ENCODE measurements at places on chromosomes 6 and 20.

DNA sequence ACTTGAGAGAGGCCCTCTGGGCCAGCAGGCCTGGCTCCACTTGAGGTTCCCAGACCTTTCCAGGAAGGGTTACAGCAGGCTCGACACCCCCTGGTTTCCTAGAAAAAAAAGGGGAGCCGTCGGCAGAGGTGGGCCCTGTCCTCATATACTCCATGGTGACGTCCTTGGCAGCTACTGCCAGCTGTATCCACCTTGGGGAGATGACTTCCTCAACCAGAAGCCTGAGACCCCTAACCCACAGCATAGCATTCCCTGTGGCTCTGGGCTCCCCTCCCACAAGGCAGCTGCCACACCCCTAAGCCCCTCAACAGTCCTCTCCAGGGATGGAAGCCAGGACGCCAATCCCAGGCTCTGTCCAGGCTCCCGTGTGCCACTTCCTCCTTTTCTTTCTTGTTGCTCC is 294.8 kb downstream of the CDC5L start:
- DNase-seq: no peak

DNA sequence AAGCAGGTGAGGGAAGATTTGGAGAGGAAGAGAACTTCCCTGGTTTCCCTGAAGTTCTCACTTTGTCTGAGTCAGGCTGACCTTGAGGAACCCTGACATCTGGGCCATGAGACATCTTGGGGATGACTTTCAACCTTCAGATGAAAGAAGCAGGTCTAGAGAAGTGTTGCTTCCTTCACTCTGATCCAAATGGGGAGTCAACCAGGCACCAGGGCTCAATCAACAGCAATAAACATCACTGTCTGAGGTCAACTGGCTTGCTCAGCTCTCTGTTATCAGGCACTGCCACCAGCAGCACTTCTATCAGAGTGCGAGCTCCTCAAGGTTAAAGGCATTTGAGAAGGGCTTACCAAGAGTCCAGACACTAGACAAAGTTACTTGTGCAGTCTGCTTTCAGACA is 6.3 kb downstream of the ACOT8 start:
- DNase-seq: no peak

DNA sequence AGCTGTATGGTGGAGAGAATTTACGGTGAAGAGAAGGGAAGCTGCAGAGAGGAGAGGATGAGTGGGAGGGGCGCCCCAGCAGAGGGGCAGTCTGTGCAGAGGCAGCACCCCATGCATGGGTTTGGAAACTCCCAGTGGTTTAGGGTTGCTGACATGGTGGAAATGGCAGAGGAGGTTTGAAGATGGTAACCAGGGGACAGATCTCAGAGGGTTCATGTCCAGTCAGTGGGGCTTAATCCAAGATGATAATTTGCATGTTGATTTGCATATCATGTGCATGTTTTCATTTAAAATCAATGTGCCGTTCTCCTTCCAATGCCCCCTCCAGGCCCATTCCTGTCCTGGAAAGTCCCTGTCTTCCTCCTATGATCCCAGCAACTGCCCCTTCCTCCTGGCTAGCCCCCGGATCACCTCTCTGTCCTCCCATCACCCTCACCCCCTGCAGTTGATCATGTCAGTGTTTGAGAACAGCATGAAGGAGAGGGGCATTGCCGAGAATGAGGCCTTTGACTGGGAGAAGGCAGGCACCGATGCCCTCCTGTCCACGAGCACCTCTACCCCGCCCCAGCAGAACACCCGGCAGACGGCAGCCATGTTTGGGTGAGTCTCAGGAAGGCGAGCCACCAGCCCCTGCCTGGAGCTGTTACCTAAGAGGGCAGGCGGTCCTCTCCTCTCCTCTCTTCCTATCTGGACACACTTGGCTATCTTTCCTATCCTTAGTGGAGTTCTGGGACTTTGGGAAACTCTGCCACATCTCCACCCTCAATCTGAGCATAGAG is 14.3 kb downstream of the TTBK1 start:
- DNase-seq: peak; percentile 38

- DNase-seq: no peak
These were observed at the start of gene COL9A3 for GRCh38 chr20:62816884-62817873. Gene COL9A3 (plus strand): TSS chr20:62817050. CDS start chr20:62817065, 15 bp downstream.

GRCh38 chr20:61280217-61280980 is 28.3 kb downstream of the CDH4 start:
- no peak for DNase-seq

DNA sequence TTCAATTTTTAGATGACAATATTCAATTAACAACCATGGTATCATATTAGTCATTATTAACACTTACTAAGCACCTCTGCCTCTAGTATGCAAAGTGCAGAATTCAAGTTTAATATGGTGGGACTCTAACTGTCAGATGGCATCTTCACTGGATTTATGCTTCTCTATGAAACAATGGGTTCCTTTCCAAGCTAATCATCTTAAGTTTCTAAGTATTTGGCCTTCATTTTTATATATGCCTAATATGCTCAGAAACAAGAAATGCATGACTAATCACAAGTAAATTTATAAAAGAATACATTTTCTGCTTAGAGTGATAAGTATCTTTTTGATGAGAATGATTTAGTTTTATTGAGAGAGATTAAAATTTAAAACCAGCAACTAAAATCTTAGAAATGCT is 144.7 kb downstream of the HIVEP2 start:
- DNase-seq: no peak

GRCh38 chr6:45587229-45588060 is 209.7 kb upstream of the SUPT3H start:
- DNase-seq: no peak

- no peak for DNase-seq
These were observed 52.0 kb downstream of the ITCH start for GRCh38 chr20:34415079-34415478.

DNA sequence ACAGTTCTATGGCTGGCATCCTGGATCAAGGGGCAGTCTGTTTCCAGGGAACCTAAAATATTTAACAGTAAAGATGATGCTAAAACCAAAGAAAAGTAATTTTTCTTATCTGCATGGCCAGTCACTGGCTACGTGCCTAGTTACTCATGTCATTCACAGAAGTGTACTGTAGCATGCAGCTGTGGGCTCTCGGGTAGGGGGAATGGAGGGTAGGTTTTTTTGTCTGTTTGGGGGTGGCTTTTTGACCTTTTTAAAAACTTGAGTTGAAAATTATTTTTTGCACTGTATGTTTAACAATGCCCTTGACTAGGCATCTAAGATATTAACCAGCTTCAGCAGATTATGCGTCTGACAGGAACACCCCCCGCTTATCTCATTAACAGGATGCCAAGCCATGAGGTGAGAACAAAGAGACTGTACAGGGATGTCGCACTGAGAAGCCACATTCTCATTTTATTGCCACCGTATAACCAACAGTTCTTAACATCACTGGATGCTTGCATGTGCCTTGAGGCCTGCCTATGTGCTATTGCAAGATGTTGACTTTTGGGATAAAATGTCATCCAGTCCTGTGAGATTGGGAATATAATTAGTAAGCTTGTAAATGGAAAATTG is 30.3 kb upstream of the MAPK13 start:
- no peak for DNase-seq

GRCh38 chr6:11722220-11722619 is 56.4 kb downstream of the ADTRP start:
- DNase-seq: no peak

DNA sequence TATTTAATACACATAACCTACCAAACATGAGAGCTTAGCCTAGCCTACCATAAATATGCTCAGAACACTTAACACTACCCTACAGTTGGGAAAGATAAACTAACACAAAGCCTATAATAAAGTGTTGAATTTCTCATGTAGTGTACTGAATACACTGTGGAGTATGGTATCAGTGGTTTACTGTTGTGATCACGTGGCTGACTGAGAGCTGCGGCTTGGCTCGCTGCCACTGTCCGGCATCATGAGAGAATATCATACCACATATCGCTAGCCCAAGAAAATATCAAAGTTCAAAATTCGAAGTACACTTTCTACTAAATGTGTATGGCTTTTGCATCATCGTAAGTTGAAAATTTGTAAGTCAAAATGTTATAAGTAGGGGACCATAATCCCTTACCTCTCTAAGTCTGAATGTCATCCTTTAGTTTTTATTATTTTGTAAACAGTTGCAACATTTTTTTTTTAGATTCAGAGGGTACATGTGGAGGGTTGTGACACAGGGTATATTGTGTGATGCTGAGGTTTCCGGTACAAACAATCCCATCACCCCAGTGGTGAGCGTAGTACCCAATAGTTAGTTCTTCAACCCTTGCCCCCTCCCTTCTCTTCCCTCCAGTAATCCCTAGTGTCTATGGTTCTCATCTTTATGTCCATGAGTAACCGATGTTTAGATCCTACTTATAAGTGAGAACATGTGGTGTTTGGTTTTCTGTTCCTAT is 14.6 kb upstream of the TAAR1 start:
- no peak for DNase-seq

DNA sequence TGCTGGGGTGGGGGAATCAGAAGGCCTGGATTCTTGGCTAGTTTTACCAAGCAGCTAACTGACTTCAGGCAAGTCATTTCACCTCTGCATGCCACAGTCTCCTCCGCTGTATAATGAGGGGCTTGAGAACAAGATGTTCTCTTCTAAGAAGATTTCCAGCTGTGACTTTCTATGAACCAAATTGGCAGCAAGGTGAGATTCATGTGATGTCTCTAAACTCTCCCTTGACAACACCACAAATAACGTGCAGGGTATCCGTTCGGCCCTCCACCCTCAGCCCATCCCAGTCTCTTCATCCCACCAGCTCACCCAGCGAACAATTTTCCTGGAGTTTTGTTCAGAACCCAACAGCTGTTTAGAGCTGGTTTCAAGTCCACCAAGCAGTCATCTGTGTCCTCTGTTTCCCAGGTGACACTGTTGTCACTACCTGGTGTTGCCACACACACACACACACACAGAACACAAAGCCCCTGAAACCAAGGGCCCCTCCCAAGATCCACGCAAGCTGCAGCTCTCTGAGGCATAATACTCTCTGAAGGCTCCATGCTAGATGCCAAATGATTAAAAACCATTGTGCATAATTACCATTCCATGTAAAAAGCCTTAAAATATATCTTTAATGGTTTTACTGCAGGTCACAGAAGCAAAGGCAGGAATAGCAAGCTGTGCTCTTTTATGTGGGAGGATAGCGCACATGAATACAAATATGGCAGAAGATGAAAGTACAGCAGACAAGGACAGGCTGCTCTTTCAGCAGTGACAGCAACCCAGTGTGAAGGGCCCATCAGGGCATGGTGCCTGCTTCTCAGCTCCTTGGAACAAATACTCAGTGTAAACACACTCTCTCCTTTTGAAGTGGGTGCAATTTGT is 48.2 kb downstream of the ARHGAP18 start:
- DNase-seq: no peak

Measured in chondrocyte (in vitro differentiated cells).